ENCODE measurements at places on chromosomes 13 and 19. TPM values are rescaled to one million over a fixed set of nuclear protein-coding genes. Genes with fewer than 3 reads are reported as not detected.

DOCK6 gene
- total RNA-seq, result 53.4 TPM

S1PR5 gene
- 0.56 TPM for total RNA-seq

GRCh38 chr13:98419786-98420553 lies 156.9 kb downstream of the STK24 start:
- no peak for DNase-seq

- no peak for DNase-seq
Measured at GRCh38 chr19:33374236-33374714, 766 bp downstream of the CEBPG start.

DNA sequence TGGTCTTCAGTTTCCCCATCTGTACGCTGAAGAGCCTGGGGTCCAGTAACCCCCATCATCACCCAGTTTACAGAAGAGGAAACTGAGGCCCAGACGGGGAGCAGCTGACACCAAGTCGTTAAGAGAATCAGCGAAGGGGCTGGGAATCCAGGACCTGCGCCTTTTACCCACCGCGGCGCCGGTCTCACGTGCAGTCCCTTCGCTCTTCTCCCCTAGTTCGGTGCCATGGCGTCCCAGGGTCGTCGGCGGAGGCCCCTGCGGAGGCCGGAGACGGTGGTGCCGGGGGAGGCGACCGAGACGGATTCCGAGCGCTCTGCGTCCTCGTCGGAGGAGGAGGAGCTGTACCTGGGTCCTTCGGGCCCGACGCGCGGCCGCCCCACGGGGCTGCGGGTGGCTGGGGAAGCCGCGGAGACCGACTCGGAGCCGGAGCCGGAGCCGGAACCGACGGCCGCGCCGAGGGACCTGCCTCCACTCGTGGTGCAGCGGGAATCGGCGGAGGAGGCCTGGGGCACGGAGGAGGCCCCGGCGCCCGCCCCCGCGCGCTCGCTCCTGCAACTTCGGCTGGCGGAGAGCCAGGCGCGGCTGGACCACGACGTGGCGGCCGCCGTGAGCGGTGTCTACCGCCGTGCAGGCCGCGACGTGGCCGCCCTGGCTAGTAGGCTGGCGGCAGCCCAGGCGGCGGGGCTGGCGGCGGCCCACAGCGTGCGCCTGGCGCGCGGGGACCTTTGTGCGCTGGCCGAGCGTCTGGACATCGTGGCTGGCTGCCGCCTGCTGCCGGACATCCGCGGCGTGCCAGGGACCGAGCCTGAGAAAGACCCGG lies 698 bp downstream of the BLOC1S3 start:
- no peak for DNase-seq
